ENCODE measurements at places on chromosomes 4 and X. TPM values are rescaled to one million over a fixed set of nuclear protein-coding genes. Genes with fewer than 3 reads are reported as not detected.

Gene NDP
- total RNA-seq: not detected

Gene JADE3
- 5.2 TPM for total RNA-seq

Gene RAB28
- 16.9 TPM for total RNA-seq

Gene NALF2
- 0.05 TPM for total RNA-seq

Gene HSFX2
- not detected for total RNA-seq

Gene MANBA
- 7.3 TPM for total RNA-seq
